Purkinje cell (primary cell): ENCODE measurements at places on chromosomes 1 and 21. TPM values are rescaled to one million over a fixed set of nuclear protein-coding genes. Genes with fewer than 3 reads are reported as not detected.

The LCE1C gene
- polyA plus RNA-seq, result not detected in 2 replicates

The LIN28A gene
- polyA plus RNA-seq, result not detected in 2 replicates

The LCE1A gene
- not detected in 2 replicates for polyA plus RNA-seq

The ZNF684 gene
- 13.3 and 16.6 TPM in 2 replicates for polyA plus RNA-seq

The CLCA1 gene
- polyA plus RNA-seq, result not detected in 2 replicates

The OR6N1 gene
- polyA plus RNA-seq, result not detected in 2 replicates

The MTARC1 gene
- 7.8 and 9.6 TPM in 2 replicates for polyA plus RNA-seq

The IGSF21 gene
- 43.3 and 45.7 TPM in 2 replicates for polyA plus RNA-seq

The SUSD4 gene
- 153 and 160 TPM in 2 replicates for polyA plus RNA-seq

The LCE1F gene
- polyA plus RNA-seq, result not detected in 2 replicates

The KAZN gene
- 23.2 and 23.4 TPM in 2 replicates for polyA plus RNA-seq

The BCAR3 gene
- polyA plus RNA-seq, result 1.3 and 1.6 TPM in 2 replicates

The GPR52 gene
- polyA plus RNA-seq, result not detected in 2 replicates

The WNT4 gene
- not detected in 2 replicates for polyA plus RNA-seq

The BLZF1 gene
- 25.2 and 36.1 TPM in 2 replicates for polyA plus RNA-seq

The NTMT2 gene
- not detected in 2 replicates for polyA plus RNA-seq

The GATAD2B gene
- polyA plus RNA-seq, result 6.8 and 10.9 TPM in 2 replicates

The RGS13 gene
- not detected in 2 replicates for polyA plus RNA-seq

The RNU1-1 gene
- polyA plus RNA-seq, result not detected in 2 replicates

The NOS1AP gene
- 0.69 and 4.8 TPM in 2 replicates for polyA plus RNA-seq

The TMEM240 gene
- polyA plus RNA-seq, result not detected in 2 replicates

The NES gene
- 1.4 and 2.3 TPM in 2 replicates for polyA plus RNA-seq

The CHIT1 gene
- not detected in 2 replicates for polyA plus RNA-seq

The LPAR3 gene
- not detected in 2 replicates for polyA plus RNA-seq

The FNBP1L gene
- 3.1 and 11.2 TPM in 2 replicates for polyA plus RNA-seq

The VPS26C gene
- polyA plus RNA-seq, result 15.7 and 24.4 TPM in 2 replicates

The NHLH1 gene
- 1.7 and 4.6 TPM in 2 replicates for polyA plus RNA-seq

The S100A7 gene
- polyA plus RNA-seq, result not detected in 2 replicates

The C1orf185 gene
- not detected in 2 replicates for polyA plus RNA-seq

The BNIPL gene
- polyA plus RNA-seq, result 0.26 and 0.60 TPM in 2 replicates

The SPATA1 gene
- 0.41 TPM in 1 of 2 replicates, not detected in the other for polyA plus RNA-seq

The PIGM gene
- 8.0 and 10.7 TPM in 2 replicates for polyA plus RNA-seq

The MSTO1 gene
- 7.9 and 17.3 TPM in 2 replicates for polyA plus RNA-seq

The GABRD gene
- 4.5 and 7.8 TPM in 2 replicates for polyA plus RNA-seq

The DEPDC1 gene
- not detected in 2 replicates for polyA plus RNA-seq

The SLC9C2 gene
- polyA plus RNA-seq, result not detected in 2 replicates

The CFAP126 gene
- polyA plus RNA-seq, result 0.83 and 1.7 TPM in 2 replicates

The MAN1C1 gene
- polyA plus RNA-seq, result 3.5 TPM in 1 of 2 replicates, not detected in the other

The TTF2 gene
- 12.1 and 19.1 TPM in 2 replicates for polyA plus RNA-seq
